Large intestine (tissue), 12 donors: ENCODE measurements at places on chromosomes 6 and 20. TPM values are rescaled to one million over a fixed set of nuclear protein-coding genes. Genes with fewer than 3 reads are reported as not detected.

GRCh38 chr6:21444711-21445260, 148.8 kb upstream of the SOX4 start:
- no peak for DNase-seq

GRCh38 chr6:18171871-18172270, 16.6 kb downstream of the KDM1B start:
- DNase-seq = no peak

Gene PACRG
- polyA plus RNA-seq = 1.5 TPM

Gene PRDM1
- polyA plus RNA-seq = 48.7 TPM

Gene SLC22A2
- polyA plus RNA-seq = 0.04 TPM
